Activated T-helper 1 cell treated with anti-CD3 and anti-CD28 coated beads, Interleukin-2, amount 50 U/mL, for 16 hours (primary cell): ENCODE measurements at places on chromosomes 7 and 10.

DNA sequence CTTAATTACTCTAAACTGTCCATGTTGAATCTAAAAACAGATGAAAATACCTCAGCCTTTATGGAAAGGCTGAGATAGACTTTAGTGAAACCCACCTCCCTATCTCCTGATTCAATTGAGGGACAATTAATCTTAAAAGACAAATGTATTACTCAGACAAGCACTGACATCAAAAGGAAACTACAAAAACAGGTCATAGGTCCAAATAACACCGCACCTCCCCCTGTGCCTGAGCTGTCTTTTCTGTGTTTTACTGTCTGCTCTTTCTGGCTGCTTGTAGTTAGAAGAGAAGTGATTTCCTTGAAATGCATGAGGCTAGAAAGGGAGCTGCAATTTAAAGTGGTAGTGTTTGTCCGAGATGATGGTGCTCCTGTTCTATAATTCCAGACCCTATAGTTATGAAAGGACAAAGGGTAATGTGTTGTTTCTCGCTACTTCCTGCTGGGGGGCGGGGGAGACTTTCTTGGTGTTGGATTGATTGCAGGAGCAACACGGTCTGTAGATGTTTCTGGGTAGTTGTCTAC, 16.0 kb downstream of the AKR1C8 start:
- no peak for DNase-seq

DNA sequence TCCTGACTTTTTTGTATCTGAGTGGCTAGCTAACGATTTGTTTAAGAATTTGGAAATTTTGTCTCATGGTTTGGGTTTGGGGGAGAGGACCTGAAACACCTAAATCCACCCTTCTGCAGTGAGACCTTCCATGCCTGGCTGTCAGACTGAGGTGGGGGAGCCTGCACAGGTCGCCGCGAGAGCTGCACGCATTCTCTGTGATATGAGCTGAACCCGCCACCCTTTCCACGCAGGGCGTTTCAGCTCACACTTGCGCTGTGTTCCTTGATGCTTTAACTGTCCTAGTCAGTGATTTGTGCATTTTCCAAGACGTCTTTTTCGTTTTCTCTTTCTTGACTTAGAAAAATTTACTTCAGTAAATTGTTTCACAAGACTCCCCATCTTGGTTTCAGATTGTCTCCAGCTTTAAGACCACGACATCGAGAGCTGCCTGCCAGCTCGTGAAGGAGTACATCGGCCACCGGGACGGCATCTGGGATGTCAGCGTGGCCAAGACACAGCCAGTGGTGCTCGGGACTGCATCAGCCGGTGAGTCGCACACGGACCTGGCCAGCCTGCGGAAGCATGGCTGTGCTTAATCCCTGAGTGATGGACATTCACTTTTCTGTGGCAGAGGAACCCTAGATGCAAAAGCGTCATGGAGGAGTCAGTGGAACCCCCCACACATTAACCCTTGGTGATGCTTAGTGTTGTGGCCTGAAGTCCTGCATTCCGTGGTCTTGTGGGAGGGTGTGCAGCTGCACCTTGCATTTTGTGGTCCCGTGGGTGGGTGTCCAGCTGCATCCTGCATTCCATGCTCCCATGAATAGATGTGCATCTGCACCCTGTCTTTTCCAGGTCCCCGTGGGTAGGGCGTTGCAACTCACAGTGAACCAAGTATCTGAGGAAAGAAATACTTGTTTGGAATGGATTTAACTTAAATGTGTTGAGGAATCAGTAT, 28.1 kb downstream of the WDR37 start:
- no peak for DNase-seq

GRCh38 chr10:789831-790701, 100.6 kb upstream of the DIP2C start:
- no peak for DNase-seq

DNA sequence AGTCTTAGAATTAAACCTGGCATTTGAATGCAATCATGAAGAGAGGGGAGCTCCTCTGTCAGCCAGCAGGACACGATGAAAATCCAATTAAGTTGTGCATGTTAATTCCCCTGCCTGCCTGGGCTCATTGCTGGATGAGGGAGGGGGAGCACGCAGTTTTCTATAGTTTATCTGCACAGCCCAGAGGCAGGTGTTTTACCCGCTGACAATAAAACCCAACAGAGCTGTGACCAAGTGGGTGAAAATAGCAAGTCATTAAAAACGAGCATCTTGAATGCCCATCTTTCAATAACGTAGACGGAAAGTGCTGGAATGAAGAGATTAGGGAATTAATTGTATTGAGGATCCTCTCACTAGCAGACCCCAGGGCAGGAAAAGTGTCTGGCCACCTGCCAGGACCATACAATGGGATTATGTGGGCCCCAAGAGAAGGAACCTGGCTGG, 100.1 kb upstream of the FAM20C start:
- no peak for DNase-seq

- no peak for DNase-seq
Measured at GRCh38 chr10:127018298-127018650, 113.0 kb downstream of the DOCK1 start.
